CD4-positive, alpha-beta T cell (primary cell): ENCODE measurements at places on chromosomes 2 and 18.

DNA sequence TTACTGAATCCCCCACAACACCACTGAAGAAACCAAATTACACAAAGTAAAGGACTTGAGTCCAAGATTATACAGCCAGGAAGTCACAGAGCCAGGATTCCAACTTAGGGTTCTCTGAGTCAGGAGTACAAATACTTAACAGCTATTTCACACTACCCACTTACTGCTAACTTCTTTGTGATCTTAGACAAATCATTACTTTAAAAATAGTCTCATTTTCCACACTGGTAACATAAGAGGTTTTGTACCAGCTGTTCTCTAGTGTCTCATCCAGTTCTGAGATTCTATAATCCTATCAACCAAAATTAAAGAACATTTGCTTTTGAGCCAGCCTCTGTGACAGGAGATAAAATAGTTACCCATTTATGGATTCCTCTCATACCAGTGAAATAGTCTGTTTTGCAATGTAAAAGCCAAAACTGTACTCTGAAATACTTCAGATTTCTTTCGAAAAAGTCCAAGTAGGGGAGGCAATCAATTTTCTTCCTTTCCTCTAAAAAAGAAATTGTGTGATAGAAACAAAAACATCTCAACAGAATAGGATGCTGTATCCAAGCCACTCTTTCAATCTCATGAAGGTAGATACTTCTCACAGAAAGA is 157.6 kb downstream of the LRATD1 start:
- no peak for DNase-seq

- DNase-seq: no peak
Observed at GRCh38 chr2:205473791-205474190, 208.5 kb upstream of the NRP2 start.

DNA sequence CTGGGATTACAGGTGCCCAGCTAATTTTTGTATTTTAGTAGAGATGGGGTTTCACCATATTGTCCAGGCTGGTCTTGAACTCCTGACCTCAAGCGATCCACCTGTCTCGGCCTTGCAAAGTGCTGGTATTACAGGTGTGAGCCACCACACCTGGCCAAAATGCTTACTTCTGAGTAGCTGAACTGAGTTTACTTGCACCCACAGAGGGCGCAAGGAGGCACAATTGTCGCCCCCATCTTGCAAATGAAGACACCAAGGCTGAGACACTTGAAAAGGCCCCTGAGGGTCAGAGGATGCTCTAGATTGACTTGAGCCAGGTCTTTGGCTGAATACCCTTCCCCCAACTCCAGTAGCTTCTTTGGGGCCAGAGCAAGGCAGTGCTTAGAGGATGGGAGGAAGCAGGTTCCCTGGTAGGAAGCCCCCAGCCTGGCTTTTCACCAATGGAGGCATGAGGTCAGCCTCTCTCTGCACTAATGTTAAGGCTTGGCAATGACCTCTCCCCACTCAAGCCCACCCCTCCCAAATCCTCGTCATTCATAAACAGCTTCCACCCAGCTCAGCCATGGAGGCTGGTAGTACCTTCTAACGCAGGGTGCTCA is 14.5 kb upstream of the KIF1A start:
- no peak for DNase-seq

GRCh38 chr2:129055824-129056223 is 737.2 kb upstream of the HS6ST1 start:
- no peak for DNase-seq

- DNase-seq: no peak
Observed at GRCh38 chr2:170019060-170019805, 158.7 kb upstream of the MYO3B start.

GRCh38 chr2:98063291-98063854 is 23.6 kb upstream of the VWA3B start:
- DNase-seq: no peak

DNA sequence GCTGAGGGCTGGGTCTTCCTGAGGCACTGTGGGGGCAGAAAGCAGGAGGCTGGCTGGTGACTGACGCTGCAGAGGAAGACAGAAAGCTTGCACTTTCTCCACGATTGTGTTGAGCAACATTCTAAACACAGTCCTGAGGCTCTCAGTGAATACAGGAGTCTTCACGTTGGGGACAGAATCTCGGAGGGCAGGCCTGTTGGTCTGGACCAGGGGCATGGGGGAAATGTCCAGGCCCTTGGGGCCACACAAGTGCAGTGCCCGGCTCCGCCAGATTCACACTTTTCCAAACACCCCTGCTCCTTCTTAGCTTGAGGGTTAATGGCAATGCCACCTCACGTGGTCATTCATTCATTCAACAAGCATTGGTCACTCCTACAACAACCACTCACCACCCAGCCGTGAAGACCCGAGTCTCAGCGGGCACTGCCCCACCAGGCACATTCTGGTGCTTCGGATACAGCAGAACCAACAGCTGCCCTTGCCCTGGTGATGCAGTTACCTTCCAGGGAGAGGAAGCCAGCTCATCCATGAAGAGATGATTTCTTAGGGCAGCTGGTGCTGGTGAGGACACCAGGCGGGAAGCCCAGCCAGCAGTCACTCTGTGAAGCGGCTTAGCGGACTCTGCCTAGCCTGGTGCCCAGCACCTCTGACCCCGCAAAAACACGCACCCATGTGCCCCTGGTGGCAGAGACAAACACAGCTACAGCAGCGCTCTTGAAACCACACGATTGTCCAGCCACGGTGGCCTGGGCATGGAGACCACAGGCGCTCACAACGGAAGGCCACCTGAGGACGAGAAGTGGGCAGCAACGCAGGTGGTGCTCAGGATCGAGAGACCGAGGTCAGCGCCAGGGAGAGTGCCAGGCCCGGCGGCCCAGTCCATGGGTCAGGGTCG is 10.9 kb upstream of the GPC1 start:
- no peak for DNase-seq

- no peak for DNase-seq
Observed at GRCh38 chr2:210224941-210225672, at the start of gene ACADL. Gene ACADL, minus strand, starts transcription at chr2:210225447. Its CDS starts 184 bp downstream, at chr2:210225263.

DNA sequence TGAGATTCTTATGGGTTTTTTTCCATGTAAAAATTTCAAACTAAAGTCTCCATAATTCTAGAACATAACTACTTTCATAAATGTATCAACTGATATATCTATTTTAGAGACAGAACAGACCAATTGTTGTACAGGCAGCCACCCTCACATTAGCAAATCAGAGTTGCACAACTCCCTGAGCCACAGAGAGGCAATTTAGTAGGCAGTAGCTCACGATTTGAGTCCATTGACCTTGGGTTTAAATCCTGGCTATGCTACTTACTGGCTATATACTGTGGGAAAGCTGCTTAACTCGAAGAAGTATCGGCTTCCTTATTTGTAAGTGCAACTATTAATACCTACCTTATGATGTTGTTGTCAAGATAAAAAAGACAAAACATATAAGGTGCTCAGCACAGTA is 16.2 kb downstream of the MTIF2 start:
- no peak for DNase-seq
